Natural killer cell (primary cell): ENCODE measurements at places on chromosomes 2 and 18. TPM values are rescaled to one million over a fixed set of nuclear protein-coding genes. Genes with fewer than 3 reads are reported as not detected.

DNA sequence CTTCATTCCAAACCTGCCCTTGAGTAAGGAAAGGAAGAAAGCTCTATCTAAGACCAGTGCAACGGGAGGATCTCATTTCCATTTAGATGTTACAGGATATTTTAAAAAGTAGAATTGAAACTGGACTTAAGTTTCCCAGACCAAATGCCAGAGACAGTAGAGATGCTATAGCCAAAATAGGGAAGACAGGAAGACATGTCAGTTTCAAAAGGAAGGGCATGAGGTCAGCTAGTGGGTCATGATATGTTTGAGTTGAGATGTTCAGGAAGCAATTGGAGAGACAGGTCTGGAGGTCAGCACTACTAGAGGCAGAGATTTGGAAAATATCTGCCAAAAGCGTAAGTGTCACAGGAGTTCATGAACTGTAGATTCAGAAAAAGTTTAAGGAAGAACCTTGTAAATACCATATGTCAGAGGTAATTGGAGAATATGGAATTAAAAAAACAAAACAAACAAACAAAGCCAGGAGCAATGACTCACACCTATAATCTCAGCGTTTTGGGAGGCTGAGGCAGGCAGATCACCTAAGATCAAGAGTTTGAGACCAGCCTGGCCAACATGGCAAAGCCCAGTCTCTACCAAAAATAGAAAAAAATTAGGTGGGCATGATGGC is 50.8 kb downstream of the EPHA4 start:
- no peak for DNase-seq
- no peak overlapping the region for H3K4me3 ChIP-seq
- no peaks in the 10 kb centered on the region for H3K36me3 ChIP-seq
- H3K27ac ChIP-seq = no peak overlapping the region

The DNER gene
- total RNA-seq = not detected

The GREB1L gene
- total RNA-seq = not detected

GRCh38 chr2:75321599-75321922 is 122.2 kb upstream of the TACR1 start:
- no peak overlapping the region for H3K4me3 ChIP-seq
- no peaks in the 10 kb centered on the region for H3K4me1 ChIP-seq
- H3K27me3 ChIP-seq = no peaks in the 10 kb centered on the region
- no peak for DNase-seq
- H3K27ac ChIP-seq = no peak overlapping the region
- no peaks in the 10 kb centered on the region for H3K36me3 ChIP-seq

The TXNDC2 gene
- not detected for total RNA-seq

DNA sequence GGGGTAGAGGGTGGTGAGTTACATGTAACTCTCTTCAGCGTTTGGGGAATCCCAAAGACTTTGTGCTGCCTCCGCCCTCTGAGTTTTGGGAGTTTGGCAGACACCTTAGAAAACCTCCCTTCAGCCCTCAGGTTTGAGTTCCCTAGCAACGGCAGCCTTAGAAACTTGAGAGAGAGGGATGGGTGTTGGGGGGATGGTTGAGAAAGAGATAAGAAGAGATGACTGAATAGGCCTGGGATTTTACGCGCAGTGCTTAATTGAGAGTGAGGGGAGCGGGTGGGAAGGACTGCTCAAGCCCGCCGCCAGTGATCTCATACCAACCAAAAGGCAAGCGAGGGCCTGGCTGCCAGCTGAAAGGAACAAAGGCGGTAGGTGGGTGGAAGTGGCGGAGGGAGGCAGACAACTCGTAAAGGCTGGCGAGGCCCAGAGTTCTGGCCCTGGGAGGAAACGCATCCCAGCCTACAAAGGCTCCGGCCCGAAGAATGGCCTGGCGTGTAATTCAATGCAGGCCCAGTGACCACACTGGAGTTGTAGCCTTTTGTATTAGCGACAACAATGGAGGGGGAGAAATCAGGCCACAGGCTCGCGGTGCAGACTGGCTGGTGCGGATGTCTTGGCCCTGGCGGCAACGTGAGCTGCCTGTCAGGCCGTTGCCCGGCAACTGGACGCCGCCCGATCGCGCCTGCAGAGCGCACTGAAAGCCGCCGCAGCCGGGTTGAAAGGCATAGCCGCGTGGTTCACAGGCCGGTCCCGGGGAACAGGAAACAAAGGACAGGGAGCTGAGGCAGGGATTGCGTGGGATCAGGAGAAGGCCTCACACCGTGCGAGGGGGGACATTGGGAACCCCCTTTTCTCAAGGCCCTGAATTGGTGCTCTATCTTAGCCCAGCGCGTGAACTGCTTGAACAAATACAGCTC is 39.9 kb upstream of the DARS1 start:
- H3K4me3 ChIP-seq = no peak overlapping the region
- H3K27ac ChIP-seq = no peak overlapping the region
- no peaks in the 10 kb centered on the region for H3K36me3 ChIP-seq
- DNase-seq = peak; percentile 21

DNA sequence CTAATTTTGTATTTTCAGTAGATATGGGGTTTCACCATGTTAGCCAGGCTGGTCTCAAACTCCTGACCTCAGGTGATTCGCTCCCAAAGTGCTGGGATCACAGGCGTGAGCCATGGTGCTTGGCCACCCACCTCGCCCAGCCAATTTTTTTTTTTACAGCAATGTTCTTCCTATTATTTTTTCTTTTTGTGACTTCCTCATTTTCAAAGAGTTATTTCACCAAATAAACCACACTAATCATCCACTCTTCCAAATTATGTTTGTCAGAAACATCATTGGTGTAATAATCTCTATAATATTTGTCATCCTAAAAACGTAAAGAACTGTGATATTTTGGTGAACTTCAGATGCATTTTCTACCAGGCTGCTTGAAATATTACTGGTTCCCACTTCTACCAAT is 16.3 kb upstream of the PDCL3 start:
- no peaks in the 10 kb centered on the region for H3K36me3 ChIP-seq
- no peak overlapping the region for H3K4me3 ChIP-seq
- no peak overlapping the region for H3K27ac ChIP-seq
- DNase-seq = no peak

The TAF4B gene
- total RNA-seq = 1.5 TPM
